ENCODE measurements at places on chromosomes 13 and 19. TPM values are rescaled to one million over a fixed set of nuclear protein-coding genes. Genes with fewer than 3 reads are reported as not detected.

ZNF225 gene
- total RNA-seq, result 3.0 TPM

KLK7 gene
- not detected for total RNA-seq

EPSTI1 gene
- 2.3 TPM for total RNA-seq

GRCh38 chr19:34506026-34506370 lies 24.4 kb downstream of the WTIP start:
- DNase-seq, result no peak

GRCh38 chr19:36128392-36128736 lies 11.5 kb upstream of the CAPNS1 start:
- peak; percentile 72 for DNase-seq

GRCh38 chr13:38483623-38484022 lies 134.0 kb downstream of the UFM1 start:
- DNase-seq, result no peak
